Activated T-cell treated with anti-CD3 and anti-CD28 coated beads, Interleukin-2, amount 50 U/mL, for 4 hours (primary cell): ENCODE measurements at places on chromosomes 16 and 17.

- DNase-seq: no peak
These were observed 10.3 kb downstream of the KCNG4 start for GRCh38 chr16:84229471-84229870.

GRCh38 chr16:10314811-10315210, 71.0 kb upstream of the ATF7IP2 start:
- DNase-seq: no peak

- no peak for DNase-seq
These were observed 109.9 kb upstream of the CORO6 start for GRCh38 chr17:29732613-29733012.

DNA sequence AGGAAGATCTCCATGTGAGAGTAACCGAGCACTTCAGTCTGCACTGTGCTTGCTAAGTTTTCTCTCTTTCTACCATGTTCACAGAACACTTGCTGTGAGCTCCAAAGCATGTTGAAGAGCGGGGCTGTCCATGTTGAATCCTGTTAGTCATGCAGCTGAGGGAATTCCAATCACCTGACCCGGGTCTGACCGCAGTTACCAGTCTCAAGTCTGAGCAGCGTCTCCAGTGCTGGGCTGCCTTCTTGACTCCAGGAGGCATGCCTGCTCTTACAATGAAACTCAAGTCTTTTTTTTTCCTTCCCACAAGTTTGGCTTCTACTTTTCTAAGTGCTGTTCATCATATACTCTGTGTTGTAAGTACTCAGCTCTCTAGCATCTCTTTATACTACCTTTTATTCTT, 44.3 kb downstream of the HOXB1 start:
- no peak for DNase-seq

DNA sequence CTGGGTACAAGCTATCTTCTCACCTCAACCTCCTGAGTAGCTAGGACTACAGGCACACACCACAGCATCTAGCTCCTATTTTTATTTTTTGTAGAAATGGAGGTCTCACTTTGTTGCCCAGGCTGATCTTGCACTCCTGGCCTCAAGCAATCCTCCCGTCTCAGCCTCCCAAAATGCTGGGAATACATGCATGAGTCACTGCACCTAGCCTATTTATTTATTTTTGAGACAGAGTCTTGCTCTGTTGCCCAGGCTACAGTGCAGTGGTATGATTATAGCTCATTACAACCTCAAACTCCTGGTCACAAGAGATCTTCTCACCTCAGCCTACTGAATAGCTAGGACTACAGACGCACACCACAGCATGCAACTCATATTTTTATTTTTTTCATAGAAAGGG, 40.1 kb upstream of the RGS9 start:
- no peak for DNase-seq

DNA sequence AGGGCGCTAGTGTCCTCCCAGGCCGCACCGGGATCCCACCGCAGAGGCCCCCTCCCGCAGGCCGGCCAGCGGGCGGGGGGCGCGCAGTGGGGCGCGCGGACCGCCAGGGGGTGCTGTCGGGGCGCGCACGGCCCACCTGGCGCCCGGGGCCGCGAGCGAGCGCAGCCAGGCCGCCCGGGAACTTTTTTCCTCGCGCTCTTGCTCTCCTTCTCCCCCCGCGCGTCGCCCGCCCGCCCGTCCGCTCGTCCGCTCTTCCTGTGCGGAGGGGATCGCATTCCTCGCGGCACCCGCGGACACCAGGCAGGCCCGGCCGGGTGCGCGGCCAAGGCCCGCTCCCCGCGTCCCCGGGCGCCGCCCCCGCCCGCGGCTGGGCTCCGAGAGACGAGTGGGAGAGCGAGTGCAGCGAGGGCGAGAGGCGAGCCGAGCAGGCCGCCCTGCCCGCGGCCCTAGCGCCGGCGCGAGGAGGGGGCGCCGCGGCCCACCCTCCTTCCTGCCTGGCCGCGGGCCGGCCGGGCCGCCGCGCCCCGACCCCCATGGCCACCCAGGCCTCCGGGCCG, at the start of gene RAI1:
Gene RAI1 (plus strand): TSS at position 272 of the 557 bp plus-strand sequence. CDS start 111,491 bp downstream, outside the sequence.
- DNase-seq: peak; percentile 65
